Left renal cortex interstitium (tissue), 4 donors: ENCODE measurements at places on chromosomes 3 and 15. TPM values are rescaled to one million over a fixed set of nuclear protein-coding genes. Genes with fewer than 3 reads are reported as not detected.

DNA sequence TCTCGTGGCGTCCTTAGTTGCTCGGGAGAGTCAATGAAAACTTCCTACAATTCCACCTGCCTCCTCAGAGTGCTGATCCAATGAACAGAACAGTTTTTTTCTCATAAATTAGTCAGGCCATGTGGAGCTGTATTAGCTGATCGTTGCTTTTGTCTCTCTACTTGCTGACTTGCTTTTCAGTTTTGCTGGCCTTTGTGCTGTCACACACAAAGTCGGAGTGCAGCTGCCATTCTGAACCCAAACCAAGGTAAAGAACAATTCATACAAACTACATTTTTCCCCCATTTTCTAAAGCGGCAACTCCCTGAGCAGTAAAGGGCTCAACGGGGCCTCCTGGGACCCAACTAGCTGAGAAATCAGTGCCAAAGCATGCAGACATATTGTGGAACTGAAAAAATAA is 43.1 kb downstream of the MEIS2 start:
- no peak for DNase-seq

Gene MITF
- 42.0 TPM for polyA plus RNA-seq

DNA sequence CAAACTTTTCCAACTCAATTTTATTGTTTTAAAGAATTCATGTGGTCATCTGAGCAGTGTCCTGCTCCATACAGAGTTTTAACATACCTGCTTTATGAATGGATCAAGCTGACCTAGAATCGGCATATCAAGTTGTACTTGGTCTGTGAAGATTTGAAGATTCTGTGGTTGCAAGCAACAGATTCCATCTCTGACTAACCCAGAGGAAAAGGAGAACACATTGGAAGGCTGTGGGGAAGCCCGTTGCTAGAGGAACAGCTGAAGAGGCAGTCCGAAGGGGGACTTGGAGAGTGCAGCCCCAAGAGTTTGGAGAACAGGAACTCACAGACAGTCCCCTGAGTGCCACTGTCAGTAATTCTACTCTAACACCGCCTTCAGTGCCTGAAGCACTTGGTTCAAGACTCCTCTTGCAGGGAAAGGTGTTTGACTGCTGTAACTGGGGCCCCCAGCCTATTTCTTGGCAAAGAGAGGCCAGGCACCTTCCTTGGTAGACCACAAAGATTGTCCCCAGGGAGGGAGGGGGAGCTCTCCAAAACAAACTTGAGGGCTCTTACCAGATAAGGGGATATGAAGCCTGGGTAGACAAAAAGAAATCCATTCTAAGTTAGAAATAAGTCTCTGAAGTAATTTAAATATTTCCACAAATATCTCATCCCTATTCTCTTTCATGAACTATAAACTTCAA is 88.8 kb downstream of the LARS2 start:
- DNase-seq: no peak

DNA sequence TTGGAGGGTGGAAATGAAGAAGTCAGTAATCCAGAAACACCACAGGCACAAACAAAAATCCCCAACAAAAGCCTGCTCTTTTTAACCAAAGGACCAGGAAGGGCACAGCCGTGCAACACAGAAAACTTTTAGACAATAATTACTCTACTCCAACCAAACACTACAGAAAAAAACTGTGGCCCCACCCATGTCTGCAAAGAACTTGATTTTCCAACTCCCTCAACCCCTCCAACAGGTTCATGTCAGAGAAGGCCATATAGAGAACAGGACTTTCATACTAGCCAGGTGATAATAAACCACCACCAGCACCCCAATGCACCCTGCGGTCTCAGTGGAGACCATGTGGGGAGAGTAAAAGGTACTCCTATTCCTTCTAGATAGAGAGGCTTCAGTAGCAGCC is 16.8 kb downstream of the PHC3 start:
- DNase-seq: no peak

Gene AP3B2
- polyA plus RNA-seq: 3.4 TPM

Gene MED12L
- polyA plus RNA-seq: 1.6 TPM

GRCh38 chr15:36428102-36428845 is 151.2 kb upstream of the CDIN1 start:
- no peak for DNase-seq

GRCh38 chr3:101170062-101170771 is 150.2 kb downstream of the IMPG2 start:
- no peak for DNase-seq

DNA sequence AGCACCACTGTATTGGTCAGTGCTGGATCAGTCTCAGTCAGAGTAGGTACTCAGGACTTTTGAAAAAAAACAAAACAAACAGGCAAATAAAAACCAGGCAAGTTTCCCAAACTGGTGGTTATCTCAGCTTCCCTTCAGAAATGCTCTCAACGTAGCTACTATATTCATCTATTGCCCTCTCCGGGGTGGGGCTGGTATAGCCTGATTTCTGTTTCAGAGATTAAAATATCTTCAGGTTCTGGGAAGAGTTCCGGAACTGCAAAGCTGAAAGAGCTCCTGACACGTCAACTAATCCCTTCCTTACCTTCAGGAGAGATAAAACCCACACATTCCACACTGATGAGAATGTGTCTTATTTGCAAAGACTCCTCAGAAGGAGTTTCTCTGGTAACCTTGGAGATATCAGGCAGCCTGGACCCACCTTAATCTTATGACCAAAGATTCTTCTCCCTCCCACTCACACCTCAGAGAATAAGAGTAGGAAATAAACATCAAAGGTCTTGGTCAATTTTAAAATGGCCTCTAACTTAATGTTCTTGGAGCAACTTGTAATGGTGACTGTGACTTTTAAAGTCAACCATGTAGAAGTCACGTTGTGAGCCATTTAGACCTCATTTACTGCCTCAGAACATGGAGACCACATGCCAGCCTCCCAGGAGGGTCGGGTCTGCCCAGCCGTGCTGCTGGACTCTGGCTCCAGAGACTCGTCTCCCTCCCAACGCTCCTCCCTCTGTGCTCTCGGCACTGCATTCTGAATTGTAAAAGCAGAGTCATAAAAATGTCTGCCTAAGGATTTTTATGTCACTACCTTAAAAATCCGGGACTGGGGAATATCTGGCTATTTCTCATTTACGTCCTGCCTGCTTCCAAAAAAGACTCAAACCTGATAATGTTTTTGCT is 53.8 kb downstream of the CDCP1 start:
- no peak for DNase-seq

Gene FOXB1
- 0.14 TPM for polyA plus RNA-seq

Gene SNTN
- polyA plus RNA-seq: not detected

GRCh38 chr3:62139957-62140356 is 233.4 kb downstream of the FEZF2 start:
- DNase-seq: no peak

DNA sequence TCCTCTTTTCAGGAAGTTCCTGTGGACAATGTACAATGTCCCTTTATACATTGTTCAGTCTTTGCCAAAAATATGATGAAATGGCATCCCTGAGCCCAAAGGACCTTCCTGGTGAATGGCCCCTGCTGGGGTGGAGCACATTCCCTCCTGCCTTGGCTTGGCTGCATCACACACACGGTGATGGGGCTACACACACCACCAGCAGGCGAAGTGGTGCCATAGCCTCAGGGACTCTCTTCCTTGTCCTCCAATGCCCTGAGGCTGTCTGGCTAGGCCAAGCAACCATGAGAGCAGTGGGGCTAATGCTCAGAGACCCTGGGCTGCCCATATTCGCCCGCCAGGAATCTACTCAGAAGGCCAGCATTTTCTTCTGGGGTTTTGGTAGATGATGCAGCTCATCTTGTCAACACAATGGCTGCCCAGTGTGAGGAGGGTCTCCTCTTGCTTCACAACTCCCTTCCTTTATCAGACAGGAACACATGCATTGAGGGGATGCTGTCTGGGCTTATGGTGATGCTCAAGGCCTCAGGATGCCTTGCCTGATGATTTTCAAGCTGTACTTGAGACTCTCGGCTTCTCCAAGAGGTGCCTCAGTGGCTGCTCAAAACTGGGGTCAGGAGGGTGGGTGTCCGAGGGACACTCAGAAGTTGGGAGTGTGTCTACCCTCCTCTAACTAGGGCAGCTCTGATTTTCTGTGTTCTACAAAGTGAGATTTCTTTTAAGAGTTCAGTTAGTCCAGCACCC is 40.9 kb upstream of the EPHB1 start:
- DNase-seq: no peak

DNA sequence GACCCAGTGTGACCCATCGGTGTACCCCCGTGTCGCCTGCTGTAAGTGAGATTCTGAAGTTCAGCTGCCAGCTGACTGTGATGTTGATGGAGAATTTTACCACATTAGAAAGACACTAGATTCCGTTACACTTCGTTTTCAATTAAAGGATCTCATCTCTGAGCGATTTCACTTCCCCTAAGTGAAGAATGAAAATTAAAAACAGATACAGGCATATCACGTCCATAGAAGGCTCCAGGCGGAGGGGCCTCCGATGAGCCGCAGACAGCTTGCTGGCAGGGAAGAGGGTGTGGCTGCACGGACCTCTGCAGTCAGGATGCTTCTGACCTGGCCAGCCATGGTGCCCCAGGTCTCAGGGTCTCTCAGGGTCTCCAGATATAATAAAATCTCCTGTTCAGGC is 6.6 kb upstream of the CPN2 start:
- DNase-seq: no peak

Gene SMARCC1
- 125 TPM for polyA plus RNA-seq

Gene CHRNB4
- polyA plus RNA-seq: 2.5 TPM

DNA sequence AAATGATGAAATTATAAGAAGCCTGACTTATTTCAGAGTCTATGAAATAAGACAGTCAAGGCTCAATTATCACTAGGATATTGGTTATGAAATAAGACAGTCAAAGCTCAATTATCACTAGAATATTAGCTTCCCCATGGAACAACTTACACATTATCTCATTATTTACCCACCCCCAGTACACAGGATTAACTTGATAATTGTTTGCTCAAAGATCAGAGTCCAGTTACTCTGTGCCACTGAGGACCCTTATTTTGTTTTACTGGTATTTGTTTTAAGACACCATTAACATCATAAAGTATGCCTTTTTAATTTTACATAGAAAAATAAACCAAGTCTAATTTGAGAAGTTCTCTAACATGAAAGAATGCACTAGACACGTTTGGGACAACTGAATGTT is 225.4 kb downstream of the SI start:
- DNase-seq: no peak

Gene NANOGP8
- polyA plus RNA-seq: 0.53 TPM

GRCh38 chr3:10941972-10942371 is 50.6 kb upstream of the SLC6A1 start:
- no peak for DNase-seq

DNA sequence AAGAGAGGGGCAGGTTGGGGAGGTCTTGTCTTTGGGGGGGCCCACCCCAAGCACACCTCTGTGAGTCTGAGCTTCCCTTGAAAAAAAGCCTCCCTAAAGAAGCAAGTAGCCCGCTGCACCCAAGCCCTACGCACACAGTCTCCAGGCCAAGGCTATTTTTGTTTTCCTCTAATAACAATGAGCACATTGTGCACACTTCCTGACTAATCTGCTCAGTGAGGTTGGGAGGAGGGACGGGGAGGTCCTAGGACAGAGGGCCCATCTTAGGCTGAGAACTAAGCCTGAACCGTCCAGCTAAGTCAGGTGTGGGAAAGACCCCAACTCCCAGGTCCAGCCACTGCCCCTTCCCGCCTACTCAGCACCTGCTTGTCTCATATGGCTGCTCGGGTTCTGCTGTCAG is 87.2 kb downstream of the HMG20A start:
- no peak for DNase-seq

- no peak for DNase-seq
Measured at GRCh38 chr3:151620071-151620470, 113.7 kb upstream of the AADACL2 start.

DNA sequence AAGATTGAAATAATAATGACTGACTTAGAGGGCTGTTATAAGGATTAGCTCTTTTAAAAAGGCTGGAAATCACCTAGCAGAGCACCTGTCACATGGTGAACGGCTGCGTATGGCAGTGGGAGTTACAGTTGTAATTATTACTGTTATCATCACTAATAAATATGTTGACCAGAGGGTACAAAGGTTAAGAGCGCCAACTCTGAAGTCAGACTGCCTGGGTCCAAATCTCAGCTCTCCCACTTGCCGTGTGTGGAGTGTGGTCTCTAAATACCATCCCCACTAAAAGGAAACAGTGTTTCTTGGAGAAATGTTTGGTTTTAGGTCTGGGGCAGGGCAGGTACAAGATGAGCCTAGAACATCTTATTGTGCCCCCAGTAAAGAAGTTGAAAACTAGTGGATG is 6.0 kb upstream of the RAD18 start:
- DNase-seq: no peak

DNA sequence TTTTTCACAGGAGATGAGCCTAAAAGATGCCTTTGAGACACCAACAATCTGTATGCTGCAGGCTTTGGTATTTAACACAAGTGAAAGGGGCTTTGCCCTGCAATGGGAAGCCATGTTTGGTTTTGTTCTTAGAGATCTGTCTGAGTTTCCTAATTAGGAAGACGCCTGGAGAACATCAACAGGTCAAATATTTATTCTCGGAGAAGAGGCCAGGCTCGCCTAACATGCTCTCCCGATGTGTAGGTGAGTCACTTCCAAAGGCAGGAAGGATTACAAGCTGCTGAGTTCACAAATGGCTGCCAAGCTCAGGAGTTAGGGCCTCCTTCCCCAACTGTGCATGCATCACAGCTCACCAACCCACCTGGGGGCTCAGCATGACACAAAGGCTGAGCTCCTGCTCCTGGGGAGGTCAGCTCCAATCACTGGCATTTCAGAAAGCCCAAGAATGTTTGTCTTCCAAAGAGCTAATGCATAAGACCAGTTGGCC is 119.5 kb upstream of the PRICKLE2 start:
- DNase-seq: no peak
